ENCODE measurements at places on chromosomes 6 and 20. TPM values are rescaled to one million over a fixed set of nuclear protein-coding genes. Genes with fewer than 3 reads are reported as not detected.
A peak's percentile ranks its signal among the peaks of the same experiment; 100 is the strongest.

GRCh38 chr20:14711652-14712051 lies 374.2 kb upstream of the FLRT3 start:
- DNase-seq = no peak

DNA sequence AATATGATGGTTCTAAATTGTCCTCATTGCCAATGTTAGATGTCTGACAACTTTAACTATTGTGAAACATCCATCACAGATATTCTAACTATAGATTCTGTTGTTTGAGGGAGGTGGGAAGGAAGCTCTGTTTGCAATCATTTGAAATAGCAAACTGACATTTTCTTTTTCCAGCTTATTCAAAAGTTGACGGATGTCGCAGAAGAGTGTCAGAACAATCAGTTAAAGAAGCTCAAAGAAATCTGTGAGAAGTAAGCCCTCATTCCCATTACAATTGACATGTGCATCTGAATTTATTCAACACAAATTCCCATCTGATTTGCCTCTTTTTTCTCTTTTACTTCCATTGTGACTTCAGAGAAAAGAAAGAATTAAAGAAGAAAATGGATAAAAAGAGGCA lies 280.6 kb upstream of the PLCB4 start:
- DNase-seq = no peak

GRCh38 chr6:153947808-153948447 lies 91.1 kb upstream of the OPRM1 start:
- DNase-seq = no peak

DNA sequence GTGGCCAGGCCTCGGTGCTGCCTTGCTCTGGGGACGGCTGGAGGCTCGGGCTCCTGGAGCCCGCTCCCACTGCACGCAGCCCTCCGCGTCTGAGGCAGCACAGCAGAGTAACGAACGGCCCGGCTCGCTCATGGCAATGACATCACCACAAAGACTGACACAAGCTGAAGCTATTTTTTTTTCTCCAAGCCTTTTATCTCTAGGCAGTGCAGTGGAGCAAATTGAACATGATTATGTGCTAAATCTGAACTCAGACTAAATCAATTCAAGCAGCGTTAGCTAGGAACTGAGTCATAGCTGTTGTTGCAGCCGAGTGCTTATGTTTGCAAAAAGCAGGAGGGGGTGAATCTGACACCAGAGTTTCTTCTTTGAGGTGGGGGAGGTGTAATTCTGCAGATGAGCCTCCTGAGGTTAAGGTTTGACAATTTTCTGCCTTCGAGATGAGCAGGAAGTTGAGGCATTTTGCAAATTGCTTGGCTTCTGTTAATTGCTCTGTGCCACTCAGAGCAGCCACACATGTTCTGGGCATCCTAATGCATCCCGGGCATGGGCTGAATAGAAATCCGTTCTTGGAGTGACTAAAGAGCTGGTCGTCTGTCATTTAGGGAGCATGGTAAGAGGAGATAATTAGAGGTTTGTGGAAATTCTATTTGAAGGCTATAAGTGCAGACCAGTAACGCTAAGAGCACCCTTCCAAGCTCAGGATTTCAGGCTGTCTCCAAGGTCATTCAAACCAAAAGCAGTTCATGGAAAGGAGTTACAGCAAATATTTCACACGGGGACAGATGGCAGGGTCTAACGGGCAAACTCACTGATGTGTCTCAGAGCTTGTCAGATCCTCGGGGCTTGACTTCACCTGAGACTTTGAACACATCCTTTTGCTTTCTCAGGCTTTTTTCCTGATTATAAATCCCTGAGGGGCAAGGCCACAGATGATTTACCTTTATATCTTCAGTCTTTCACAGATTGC lies 155.1 kb upstream of the ENPP5 start:
- no peak for DNase-seq

Gene AP5S1
- total RNA-seq = 17.5 TPM

- no peak for DNase-seq
These were observed 256.2 kb downstream of the CLIC5 start for GRCh38 chr6:45759472-45759810.

DNA sequence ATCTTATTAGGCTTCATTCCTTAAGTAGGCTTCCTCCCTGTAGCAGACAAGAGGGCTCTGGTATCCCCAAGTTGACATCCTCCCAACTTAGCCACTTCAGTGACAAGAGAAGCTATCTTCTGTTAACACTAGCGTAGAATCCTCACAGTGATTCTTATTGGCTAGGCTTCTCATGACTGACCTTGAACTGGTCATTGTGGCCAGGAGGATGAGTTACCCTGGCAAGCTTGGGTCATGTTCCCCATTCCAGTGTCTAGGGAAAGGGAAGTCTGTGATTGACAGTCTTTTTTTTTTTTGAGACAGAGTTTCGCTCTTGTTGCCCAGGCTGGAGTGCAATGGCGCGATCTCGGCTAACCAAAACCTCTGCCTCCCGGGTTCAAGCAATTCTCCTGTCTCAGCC lies 7.1 kb downstream of the CDKAL1 start:
- DNase-seq = no peak

Gene CSNK2A1
- total RNA-seq = 126 TPM

- DNase-seq = no peak
These were observed 98.6 kb upstream of the FAM83B start for GRCh38 chr6:54747955-54748354.

- DNase-seq = no peak
These were observed 36.9 kb downstream of the CEBPB start for GRCh38 chr20:50227506-50227905.

- no peak for DNase-seq
These were observed 38.0 kb downstream of the CDYL start for GRCh38 chr6:4814212-4814611.

DNA sequence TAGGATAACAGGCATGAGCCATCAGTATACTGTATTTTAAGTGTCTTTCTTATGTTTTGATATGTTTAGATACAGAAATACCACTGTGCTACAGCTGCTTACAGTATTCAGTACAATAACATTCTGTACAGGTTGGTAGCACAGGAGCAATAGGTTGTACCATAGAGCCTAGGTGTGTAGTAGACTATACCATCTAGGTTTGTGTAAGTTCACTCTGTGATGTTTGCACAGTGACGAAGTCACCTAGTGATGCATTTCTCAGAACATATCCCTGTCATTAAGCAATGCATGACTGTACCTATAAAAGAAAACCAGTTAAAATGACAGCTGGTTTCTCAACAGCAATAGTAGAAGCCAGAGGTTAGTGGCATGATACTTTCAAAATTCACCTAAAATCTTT lies 3.0 kb upstream of the ZBTB24 start:
- no peak for DNase-seq

Gene HLA-DQA2
- total RNA-seq = not detected

Gene SLC22A7
- total RNA-seq = 0.12 TPM

DNA sequence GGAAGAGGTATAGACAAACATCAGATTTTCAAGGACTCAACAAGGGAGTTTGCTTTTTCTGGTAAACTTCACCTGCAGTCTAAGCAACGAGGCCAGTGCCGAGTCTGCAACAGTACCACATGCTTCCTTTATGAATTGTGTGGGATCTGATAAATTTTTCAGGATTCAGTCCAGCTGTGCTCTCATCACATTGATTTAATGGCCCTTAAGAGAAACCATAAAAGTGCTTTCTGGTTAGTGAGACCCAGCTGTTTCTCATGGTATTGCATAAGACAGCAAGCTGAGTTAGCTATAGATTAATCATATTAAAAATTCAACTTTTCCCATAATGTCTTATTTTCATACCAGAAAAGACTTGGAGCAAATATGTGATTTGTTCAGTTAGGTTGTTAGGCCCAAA lies 291.4 kb downstream of the CENPW start:
- no peak for DNase-seq

Gene EIF6
- total RNA-seq = 36.1 TPM

Gene GNAS-AS1
- not detected for total RNA-seq

GRCh38 chr6:84422380-84422968 lies 195.0 kb upstream of the CEP162 start:
- DNase-seq = peak; percentile 48

Gene BACH2
- total RNA-seq = 1.2 TPM

Gene TBX18
- 1.7 TPM for total RNA-seq

GRCh38 chr20:13384132-13384531 lies 163.1 kb downstream of the ISM1 start:
- DNase-seq = no peak

- no peak for DNase-seq
These were observed 147.9 kb downstream of the SOX4 start for GRCh38 chr6:21741221-21742109.

DNA sequence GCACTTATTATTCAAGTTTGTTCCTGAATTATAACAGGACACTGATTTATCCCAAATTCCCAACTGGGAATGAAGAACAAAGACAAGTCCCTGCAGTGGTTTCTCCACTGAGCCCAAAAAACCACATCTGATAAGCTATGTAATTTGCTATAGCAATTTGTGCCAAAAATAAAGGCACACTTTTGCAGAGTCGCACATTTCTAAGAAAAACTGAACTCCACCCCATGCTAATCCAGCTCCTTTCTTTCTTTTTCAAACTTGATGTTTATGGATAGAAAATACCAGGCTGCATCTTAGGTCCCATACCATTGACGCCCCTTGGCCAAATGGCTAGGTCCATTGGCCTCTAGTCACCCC lies 170.2 kb upstream of the CITED2 start:
- no peak for DNase-seq

Gene CAPN11
- 0.47 TPM for total RNA-seq

GRCh38 chr20:57649617-57650015 lies 29.4 kb upstream of the ZBP1 start:
- DNase-seq = no peak

- DNase-seq = no peak
These were observed 6.0 kb downstream of the RFX6 start for GRCh38 chr6:116883005-116883404.

GRCh38 chr6:129029778-129030177 lies 146.8 kb downstream of the LAMA2 start:
- DNase-seq = no peak

GRCh38 chr6:39420300-39421265 lies 98.1 kb upstream of the KCNK16 start:
- peak; percentile 40 for DNase-seq

Gene HCRTR2
- total RNA-seq = not detected

- no peak for DNase-seq
These were observed 83.7 kb upstream of the ARMC2 start for GRCh38 chr6:108764580-108764950.

Gene ATP9A
- 36.4 TPM for total RNA-seq

DNA sequence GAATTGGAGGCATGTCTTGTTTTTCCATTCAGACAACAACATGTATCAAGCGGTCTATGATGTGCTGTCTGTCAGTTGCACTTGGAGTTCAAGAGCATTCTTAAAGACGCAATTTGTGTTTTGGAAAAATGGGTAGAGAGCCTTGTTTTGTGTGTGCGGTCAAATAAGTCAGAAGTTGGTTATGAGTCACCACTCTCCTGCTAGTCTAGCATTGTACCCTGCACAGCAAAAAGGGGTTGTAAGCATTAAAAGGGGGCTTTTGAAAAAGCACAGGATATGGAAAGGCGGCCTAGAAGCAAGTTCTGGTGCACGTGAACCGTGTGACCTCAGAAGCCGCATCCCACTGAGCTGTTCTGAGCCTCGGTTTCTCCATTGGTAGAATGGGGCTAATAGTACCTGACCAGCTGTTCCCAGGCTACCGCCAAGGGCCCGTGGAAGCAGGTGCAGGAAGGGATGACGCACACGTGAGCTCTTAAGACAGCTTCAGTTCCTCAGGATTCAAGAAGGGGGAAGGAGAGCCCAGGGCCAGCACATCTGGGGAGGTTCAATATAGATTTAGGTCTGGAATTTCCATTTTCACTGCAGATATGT lies 61.6 kb upstream of the SNX9 start:
- DNase-seq = no peak

DNA sequence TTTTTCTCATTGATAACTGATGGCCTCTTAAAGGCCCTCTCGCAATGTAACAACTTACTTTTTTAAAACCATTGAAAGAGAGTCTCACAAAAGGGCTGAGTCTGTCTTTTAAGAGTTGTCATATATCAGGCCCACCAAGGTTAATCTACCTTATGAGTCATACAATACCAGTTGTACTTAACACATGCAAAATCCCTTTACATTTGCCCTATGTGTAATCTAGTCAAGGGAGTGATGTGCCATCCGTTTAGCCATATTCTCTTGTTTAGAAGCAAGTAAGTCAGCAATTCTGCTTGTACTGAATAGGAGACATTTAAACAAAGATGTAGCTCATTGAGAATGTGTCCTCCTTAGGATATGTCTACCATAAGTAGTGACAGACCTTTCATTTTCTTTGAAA lies 143.7 kb downstream of the TENT5A start:
- DNase-seq = no peak

DNA sequence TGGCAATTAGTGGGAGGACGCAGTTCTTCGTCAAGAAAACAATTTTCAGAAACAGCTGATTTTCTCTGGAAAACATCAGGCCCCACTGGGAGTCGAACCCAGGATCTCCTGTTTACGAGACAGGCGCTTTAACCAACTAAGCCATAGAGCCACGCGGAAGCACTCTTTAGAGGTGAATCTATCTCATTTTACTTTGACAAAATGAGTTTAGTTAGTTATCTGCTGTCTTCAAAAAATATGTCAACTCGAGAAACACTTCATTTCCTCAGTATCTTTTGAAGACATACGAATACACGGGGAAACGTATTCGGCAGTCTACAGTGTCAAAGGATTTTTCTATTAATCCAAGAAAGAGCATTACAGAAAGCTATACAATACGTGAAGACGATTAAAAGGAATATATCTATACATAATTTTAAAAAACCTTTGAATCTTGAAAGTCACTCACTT lies 26.7 kb downstream of the GPX6 start:
- DNase-seq = no peak

DNA sequence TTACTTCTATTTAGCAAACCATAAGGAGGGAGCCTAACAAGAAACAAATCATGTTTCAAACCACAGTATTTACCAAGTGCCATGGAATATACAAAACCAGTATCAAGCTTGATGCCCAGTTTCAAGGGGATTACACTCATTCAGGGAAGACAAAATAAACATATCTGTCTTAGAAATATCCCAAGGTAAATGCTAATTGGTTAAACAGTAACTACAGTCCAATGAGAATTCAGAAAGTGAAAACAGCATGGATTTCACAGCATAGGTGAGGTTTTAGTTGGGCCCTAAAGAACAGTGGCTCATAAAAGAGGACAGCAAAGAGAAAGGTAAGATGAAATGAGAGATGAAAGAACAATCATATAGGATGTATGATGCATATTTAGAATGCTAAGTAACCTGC lies 110.3 kb downstream of the CHD6 start:
- DNase-seq = no peak

GRCh38 chr20:34907616-34908469 lies 31.4 kb downstream of the ACSS2 start:
- DNase-seq = peak; percentile 58

Gene WFDC12
- total RNA-seq = not detected

GRCh38 chr20:33359399-33360261 lies 41.7 kb downstream of the CDK5RAP1 start:
- no peak for DNase-seq

GRCh38 chr6:13383328-13384163 lies 55.2 kb upstream of the TBC1D7 start:
- no peak for DNase-seq

Gene COL10A1
- 0.20 TPM for total RNA-seq
